Stimulated activated CD8-positive, alpha-beta memory T cell treated with anti-CD3 and anti-CD28 coated beads, Interleukin-2, amount 100 ng/mL, for 1 hour (primary cell): ENCODE measurements at places on chromosomes 2 and 18.

DNA sequence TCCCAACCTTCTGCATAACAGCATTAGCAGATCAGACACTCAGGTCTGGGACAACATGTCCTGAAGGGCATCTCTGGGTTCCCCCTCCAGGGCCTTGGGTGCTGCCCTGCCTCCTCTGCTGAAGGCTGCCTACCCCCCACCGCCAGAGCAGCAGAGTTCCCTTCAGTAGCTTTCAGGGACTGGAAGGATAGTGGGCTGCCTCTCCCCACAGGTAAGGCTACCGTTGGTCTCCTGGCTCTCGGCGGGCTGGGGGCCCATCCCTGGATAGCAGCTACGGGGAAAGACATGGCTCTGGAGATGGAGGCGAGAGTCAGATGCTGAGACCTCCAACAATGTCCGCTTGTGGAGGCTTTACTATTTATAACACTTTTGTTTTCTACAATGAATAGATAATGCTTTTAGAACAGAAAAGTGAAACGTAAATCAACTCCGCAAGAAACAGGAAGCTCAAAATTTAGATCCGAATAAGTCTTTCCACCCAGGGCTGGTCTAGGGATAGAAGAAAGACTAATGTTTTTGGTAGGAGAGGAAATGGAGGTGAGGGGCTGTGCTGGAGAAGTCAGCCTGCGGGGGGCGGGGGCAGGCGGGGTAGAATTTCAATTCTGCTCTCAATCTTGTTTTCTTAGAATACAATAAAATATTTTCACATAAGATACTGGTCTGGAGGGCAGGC lies 58.4 kb downstream of the ARL4C start:
- DNase-seq: no peak

DNA sequence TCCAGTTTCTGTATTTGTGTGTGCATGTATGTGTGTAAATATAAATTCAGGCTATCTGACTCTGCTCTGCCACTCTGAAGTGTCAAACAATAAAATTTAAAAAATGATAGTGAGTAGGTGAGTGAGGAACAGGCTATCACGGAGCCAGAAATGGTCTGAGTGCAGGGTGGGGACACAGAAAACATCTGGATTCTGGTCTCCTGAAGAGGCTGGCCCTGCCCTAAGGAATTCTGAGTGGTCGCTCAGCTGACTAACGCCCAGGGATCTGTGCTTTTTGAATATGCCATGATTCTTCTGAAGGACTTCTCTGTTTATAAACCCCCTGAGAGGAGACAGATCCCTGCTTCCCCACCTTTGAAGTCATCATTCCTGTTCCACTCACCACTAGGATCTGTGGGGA lies 353.9 kb upstream of the GYPC start:
- DNase-seq: no peak

- no peak for DNase-seq
Observed at GRCh38 chr18:79476918-79477571, 81.3 kb downstream of the NFATC1 start.

GRCh38 chr18:35392375-35392774 lies 15.2 kb upstream of the ZNF396 start:
- DNase-seq: no peak

GRCh38 chr18:35430721-35431373 lies 53.7 kb upstream of the ZNF396 start:
- no peak for DNase-seq
